ENCODE measurements at places on chromosomes 1 and 21.

DNA sequence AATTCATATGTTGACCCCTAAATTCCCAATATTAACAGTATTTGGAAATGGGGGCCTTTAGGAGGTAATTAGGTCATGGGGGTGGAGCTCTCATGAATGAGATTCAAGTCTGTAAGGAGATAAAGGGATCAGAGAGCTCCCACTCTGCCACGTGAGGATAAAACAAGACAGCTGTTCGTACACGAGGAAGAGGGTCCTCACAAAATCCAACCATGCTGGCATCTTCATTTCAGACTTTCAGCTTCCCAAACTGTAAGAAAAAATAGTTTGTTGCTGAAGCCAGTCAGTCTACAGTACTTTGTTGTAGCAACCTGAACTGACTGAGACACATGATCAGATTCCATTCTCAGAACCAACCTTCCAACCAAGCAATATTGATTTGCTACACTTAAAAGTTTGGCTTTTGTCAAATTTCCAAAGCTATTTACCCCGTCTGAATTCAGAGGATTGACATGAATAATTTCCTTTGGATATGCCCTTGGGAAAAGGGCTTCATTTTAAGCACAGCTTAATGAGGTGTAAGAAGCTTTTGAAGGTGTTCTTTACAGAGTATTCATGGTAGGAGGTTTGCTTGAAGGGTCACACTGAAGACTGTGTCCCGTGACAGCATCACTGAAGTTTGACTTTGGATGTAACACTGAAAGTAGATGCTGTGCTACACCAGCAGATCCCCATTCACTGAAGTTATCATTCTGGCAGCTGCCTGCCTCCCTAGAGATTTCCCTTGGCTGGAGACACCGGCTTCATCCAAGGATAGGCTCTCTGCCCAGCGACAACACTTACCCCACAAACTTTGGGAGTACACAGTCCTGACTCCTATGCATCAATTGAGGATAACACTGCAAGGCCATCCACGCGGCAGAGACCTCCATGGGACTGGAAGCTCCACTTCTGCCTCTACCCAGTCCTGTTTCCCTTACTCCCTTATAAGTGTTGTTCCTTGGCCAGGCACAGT is 4.9 kb upstream of the OMA1 start:
- no peak for DNase-seq

GRCh38 chr1:34052565-34052964 is 112.5 kb downstream of the CSMD2 start:
- DNase-seq: no peak

DNA sequence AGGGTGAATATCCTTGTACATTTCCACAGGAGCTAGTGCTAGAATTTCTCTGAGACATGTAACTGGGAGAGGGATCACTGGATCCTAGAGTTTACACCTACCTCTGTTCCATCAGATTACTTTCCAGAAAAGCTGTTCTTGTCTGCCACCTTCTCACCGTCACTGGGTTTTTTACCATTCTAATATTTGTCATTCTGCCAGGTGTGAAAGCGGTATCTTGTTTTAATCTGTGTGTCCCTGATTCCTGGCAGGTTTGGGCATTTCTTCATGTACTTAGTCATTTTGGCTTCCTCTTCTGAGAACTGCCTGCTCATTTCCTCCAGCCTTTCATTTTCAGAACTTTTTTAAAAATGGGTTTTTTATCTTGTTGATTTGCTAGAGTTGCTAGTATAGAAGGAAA is 5.1 kb downstream of the PMF1 start:
- DNase-seq: peak; percentile 74

GRCh38 chr1:101065575-101065974 is 40.0 kb upstream of the DPH5 start:
- no peak for DNase-seq

DNA sequence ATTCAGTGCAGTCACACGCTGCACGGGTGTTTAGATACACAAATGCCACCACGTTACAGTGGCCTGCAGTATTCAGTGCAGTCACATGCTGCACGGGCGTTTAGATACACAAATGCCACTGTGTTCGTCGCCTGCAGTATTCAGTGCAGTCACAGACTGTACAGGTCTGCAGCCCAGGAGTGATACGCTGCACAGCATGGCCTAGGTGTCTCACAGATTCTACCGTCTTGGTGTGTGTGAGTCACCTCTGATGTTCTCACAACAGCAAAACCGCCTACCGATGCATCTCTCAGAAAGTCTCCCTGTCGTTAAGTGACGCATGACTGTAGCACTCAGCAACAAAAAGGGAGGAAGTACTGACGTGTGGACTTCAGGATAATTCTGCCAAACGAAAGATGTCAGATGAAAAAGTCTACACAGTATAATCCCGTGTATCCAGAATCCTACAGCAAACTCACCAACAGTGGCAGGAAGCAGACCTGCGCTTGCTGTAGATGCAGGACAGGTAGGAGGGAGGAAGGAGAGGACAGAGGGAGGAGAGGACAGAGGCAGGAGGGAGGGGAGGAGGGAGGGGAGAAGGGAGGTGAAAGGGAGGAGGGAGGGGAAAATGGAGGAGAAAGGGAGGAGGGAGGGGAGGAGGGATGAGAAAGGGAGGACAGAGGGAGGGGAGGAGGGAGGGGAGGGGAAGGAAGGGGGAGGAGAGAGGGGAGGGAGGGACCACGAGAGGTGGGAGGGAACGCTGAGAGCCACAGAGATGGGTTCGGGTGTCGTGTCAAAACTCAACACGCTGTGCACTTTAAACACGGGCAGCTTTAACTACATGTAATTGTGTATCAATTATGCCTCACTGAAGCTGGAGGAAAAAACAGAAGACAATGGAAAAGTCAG is 36.3 kb upstream of the PCBP3 start:
- peak; percentile 45 for DNase-seq

GRCh38 chr1:172401477-172401876 is 19.0 kb upstream of the C1orf105 start:
- DNase-seq: no peak

DNA sequence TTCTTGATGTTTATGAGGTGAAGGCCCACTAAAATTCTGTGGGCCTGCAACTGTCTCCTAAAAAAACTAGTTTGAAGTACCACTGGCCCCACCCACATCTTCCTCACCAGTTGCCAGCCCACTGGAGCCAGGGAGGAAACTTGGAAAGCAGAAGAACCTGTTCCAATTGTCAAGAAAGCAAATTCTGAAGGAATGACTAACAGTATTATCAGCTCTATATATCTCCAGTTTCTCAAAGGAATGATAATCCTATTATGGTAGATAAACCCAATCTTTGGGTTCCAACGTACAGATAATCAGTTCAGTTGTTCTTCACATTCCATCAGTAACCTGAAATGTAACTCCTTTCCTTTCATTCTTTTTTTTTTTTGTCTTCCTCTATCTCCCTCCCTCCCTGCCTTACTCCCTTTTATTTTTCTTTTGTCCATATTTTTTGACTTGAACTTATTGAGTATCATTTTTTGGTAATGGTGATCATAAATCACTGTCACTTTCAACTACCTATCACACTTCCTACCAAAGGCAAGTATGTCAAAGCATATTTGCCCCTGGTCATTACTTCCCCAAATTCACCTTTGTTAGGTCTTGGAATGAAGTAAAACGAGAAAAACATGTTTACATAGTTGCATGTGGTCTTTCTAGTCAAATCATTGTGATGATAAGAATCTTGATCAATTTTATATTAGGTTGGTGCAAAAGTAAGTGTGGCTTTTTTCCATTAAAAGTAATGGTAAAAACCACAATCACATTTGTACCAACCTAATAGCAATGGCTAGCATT is 943.4 kb downstream of the TTLL7 start:
- DNase-seq: no peak

- DNase-seq: no peak
These were observed 35.7 kb upstream of the SYT6 start for GRCh38 chr1:114189398-114189797.

DNA sequence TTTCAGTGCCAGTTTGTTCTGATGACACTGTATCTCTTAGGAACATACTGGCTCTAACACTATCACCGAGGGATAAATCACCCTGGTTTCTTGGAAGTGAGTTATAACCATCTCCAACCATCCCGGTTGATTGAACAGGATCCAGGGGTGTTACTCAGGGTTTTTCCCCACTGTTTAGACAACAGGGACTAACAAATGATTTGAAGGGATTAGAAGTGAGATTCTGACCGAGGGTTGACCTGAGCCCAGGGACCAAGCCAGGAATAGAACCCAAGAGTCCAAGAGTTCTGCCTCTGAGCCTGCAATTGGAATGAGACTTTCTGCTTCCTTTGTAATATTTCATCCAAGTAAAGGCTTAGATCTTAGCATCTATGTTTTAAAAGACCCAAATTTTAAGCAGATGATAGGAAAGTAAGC is 154.0 kb downstream of the DHRS3 start:
- DNase-seq: no peak

GRCh38 chr1:238487931-238488330 is 597.2 kb upstream of the ZP4 start:
- DNase-seq: no peak

DNA sequence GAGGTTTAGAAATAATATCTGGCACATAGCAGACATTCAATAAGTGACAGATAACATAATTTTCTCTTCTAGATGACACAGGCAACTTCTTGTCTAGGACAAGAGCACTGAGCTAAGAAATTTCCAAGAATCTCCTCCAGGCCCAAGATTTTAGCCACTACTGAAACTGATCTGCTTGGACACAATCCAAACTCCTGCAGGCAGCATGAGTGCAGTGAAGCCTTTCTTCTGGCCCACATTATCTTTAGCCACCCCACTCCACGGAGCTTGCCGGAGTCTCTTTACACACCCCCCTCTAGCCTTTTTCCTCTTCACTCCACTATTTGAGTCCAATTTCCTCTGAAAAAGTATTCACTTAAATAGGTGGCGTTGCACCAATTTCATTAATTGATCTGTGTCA is 142.9 kb upstream of the DUSP10 start:
- no peak for DNase-seq

- DNase-seq: no peak
These were observed 2.9 kb upstream of the CLIC4 start for GRCh38 chr1:24742090-24742938.

GRCh38 chr1:41525891-41526587 is 41.6 kb upstream of the EDN2 start:
- DNase-seq: no peak

GRCh38 chr1:33301273-33301984 is 19.5 kb downstream of the A3GALT2 start:
- no peak for DNase-seq

DNA sequence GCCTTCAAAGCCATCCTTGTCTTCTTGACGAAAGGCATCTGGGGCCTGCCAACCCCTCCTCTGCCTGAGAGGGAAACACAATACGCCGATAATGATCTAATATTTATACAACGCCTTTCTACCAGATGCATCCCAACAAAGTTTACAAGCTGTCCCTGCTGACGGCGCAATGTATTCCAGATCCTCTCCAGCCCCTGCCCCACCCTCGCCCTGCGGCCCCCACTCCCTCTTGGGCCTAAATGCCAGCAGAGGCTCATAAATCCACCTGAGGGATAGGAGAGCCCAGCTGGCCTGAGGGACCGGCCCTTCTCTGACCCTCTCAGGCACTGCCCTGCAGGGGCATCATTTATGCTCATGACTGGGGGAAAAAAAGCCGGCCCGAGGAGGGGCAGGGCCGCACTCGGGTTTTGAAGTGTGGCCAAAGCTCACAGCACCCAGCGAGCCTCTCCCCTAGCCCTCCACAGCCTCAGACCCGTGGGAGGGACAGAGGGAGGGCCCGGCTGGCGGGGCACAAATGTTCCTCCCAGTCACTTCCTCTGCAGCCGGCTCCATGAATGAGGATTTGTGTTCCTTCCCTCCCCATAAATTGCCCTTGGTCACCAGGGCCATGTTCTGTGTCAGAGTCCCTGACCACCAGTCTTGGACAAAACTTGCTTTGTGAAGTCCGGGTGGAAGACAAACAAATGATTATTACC is 140.3 kb downstream of the FOXD2 start:
- DNase-seq: no peak

DNA sequence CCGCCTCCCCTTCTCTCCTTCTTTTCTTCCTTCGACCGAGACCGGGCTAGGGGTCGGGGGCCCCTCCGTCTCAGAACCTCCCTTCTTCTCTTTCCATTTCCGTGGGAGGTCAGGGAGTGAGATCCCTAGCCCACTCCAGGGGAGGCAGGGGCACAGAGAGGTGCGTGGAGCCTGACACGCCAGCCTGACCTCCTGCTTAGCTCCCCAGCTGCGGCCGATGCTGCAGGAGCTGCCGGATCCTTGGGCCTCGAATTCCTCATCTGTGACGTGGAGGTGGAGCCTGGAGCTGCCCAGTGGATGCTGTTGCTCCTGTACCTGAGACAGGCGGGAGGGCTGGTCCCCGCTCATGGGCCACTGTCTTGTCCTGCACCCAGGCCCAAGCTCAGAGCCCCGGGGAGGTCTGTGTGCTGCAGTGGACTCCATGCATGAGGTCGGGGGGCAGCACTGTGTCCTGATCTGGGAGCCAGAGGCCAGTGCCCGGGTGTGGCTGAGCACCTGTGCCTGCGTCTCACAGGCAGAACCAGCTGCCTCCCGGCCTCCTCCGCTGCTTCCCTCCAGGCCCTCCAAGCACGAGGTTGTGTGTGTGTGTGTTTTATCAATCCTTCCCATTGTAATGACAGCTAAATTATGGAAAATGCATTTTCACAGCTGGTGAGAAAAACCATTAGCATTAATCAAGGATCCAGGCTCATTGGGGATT is 55.3 kb upstream of the TTC34 start:
- no peak for DNase-seq

- DNase-seq: no peak
These were observed 155.1 kb upstream of the GORAB start for GRCh38 chr1:170376801-170377385.

DNA sequence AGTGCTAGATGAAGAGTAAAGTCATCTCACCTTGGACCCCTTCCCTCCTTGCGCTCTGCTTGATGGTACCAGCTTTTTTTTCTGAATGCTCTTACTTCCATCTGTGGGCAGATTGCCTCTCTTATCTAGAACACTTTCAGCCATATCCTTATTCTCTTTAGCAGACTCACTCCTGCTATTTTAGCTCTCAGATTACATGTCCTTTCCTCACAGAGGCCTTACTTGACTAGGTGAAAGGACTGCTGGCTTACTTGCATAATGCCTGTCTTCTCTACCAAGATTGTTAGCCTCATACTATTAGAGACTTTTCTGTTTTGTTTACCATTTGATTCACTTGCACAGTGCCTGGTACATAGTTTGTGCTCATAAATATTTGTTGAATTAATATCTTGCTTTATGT is 9.3 kb downstream of the IFI44 start:
- DNase-seq: no peak

DNA sequence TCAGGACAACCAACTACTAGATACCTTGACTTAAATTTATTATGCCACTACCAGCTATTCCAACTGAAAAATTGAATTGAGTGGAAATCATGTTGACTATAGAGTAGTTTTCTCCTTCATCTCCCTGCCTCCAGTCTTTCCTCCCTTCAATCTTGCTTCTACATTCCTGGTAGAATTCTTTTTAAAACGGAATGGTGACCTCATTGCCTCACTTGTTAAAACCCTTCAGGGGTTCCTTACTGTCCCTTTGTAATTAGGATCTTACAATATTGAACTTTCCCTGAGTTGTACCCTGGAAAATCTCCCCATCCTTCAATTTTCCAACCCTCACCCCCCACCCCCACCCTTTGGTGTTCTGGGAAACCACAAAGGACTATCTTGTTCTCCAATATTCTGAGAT is 82.8 kb upstream of the ZNF326 start:
- DNase-seq: no peak

All from CD4-positive, alpha-beta T cell treated with Interleukin-10 for 1 hour (primary cell).